ENCODE measurements at places on chromosomes 4 and X.
A peak's percentile ranks its signal among the peaks of the same experiment; 100 is the strongest.

- no peak for DNase-seq
Measured at GRCh38 chrX:149568701-149569296, 18.5 kb downstream of the MAGEA9B start.

GRCh38 chr4:92339676-92340075, 35.9 kb downstream of the GRID2 start:
- DNase-seq = no peak

GRCh38 chr4:40916880-40917279, 167.1 kb downstream of the NSUN7 start:
- DNase-seq = no peak

- no peak for DNase-seq
Measured at GRCh38 chrX:12771445-12772069, 19.7 kb upstream of the PRPS2 start.

DNA sequence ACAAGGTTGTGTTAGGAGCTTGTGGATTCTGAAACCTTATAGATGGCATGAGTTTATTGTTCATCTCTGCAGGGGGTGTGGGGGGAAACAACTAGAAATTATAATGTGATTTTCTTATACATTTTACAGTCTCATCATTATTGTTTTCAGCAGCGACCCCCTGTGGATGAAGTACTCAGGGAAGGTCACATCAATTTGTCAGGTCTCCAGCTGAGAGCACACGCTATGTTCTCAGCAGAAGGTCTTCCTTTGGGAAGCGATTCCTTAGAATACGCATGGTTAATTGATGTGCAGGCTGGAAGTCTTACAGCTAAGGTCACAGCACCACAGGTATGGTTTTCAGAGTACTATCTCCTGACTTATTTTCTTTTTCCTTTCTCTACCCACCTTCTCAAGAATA, 72.2 kb downstream of the BLTP1 start:
- DNase-seq = no peak

DNA sequence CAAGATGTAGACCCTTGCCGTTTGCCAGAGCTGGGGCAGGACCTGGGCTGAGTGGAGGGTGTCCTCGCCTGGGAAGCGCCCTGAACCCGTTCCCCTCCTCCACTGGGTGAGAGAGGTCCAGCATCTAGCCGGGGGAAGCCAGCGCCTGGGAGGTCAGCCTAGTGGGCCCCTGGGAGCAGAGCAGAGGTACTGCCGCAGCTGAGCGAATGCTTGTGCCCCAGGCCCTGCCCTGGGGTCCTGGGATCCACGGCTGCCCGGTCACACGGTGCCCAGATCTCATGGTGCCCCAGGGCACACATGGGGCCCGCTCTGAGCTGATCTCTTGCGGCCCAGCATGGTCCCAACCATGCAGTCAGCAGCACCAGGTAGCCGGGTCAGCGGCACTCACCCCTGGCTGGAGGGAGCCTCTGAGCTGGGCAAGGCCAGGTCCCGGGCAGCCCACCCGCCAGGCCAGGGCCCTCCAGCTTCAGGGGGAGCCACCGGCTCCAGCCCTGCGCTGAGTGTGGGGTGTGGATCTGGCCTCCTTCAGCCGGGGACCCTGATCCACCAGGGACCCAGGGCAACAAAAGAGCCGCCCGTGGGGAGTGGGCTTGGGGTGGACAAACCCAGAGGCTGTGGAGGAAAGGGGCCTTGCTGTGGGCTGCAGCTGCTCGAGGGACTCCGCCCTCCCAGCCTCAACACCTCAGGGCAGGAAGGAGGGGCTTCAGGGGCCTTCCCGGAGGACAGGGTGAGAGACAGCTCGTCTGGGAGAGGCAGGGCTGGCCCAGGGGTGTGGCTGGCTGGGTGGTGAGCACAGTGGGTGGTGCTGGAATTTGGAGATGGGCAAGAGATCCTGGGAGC, 4.1 kb upstream of the CPLX1 start:
- no peak for DNase-seq

DNA sequence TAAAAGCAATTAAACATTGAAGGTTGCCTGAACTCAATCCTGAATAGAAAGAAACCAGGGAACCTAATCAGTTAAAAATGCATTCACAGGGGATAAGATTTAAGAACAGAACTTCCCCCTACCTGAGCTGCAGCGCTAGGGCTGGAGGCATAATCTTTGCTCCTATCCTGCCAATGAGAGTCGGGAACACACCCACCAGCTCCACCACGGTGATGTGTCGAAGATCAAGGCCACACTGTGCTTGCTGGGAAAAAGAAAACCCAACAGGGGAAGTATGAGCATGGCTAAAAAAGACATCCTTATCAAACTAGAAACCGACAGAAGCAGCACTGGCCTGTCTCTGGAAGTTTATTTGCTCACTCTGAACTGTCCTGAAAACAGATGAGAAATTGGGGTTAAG, 66.3 kb downstream of the SRPX start:
- DNase-seq = no peak

- peak; percentile 4 for DNase-seq
Measured at GRCh38 chrX:142999199-142999701, 26.5 kb upstream of the SPANXN4 start.

DNA sequence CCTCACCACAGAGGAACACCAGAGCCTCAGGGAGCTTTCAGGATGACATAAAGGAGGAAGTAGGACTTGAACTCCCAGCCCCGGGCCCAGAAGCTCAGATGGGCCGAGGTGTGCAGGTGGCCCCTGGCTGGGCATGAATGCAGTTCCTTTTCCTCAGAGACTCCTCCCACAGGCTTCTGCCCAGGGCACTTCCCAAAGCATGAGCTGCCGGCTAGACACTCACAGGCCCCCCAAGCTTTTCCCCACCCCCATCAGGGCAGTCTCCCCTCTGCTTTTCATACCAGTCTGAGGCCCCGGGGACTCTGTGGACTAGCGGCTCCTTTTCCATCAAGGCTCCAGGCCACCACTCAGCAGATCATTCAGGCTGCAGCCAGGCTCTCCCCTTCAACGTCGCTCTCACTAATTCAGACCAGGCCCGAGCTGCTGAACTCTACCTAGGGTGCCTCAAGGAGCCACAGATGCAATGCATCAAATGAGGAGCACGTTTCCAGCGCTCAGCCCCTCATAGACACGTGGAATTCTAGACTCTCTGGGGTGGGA, 36.9 kb downstream of the HMX1 start:
- no peak for DNase-seq

DNA sequence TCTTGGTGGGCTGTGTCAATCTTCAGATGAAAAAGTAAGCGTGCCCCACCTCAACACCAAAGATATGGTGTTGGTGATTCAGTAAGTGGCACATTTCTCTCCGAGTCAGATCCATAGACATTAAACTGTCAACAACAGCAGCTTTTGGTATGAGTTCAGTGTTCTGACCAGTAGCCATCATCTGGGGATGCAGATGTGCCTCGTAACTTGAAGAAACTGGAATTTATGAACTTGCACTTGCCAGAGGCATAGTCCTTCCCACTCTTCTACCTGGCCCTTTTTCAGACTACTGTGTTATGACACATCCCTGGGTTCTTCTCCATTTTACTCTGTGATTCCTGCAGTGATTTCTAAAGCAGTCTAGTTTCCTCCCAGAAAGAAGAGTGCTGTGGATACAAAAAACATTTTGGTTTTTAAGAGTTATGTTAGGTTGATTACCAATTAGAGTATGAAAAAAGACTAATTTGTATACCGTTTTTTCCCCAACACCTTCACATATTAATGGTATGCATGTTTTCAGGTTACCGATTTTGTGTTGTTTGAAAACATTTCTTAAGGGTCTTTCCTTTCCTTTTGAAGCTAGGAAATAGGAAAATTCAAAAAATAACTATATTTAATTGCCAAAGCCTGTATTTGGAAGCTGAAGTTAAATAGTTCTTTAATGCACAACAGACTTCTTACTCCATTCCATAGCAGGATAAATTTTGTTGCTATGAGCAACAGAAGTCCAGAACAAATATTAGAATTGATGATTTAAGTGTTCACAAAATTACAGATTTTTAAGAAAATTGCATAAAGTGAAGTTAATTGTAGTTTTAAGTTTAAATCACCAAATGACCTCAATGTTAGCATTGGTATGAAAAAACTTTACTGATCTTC, 39.3 kb downstream of the NUDT6 start:
- no peak for DNase-seq

DNA sequence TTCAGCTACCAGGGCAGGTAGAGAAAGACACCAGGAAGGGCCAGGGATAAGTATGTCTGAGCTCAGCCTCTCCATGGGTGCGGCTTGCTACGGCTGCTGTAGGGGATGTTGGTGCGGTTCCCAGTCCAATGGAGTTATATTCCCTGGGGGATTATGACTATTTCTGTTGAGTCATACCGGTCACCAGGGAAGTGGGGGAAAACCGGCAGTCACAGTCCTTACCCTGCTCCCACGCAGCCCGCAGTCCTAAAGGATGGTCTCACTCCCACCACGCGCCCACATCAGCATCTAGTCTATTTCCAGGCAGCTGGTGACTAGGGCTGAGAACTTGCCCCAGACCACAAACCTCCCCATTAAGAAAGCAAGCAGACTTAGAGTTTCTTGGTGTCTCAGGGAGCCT, 191.6 kb downstream of the VEGFC start:
- DNase-seq = no peak

GRCh38 chrX:150694738-150695410, 1.7 kb downstream of the MTMR1 start:
- no peak for DNase-seq

- no peak for DNase-seq
Measured at GRCh38 chr4:166662266-166662843, 571.9 kb downstream of the SPOCK3 start.

Measured in skeletal muscle cell (primary cell).